ENCODE measurements at places on chromosomes 1 and 21.

- no peak for DNase-seq
Measured at GRCh38 chr1:26607186-26607585, 77.6 kb downstream of the RPS6KA1 start.

GRCh38 chr1:85363521-85363920 is 87.1 kb upstream of the BCL10 start:
- DNase-seq: no peak

DNA sequence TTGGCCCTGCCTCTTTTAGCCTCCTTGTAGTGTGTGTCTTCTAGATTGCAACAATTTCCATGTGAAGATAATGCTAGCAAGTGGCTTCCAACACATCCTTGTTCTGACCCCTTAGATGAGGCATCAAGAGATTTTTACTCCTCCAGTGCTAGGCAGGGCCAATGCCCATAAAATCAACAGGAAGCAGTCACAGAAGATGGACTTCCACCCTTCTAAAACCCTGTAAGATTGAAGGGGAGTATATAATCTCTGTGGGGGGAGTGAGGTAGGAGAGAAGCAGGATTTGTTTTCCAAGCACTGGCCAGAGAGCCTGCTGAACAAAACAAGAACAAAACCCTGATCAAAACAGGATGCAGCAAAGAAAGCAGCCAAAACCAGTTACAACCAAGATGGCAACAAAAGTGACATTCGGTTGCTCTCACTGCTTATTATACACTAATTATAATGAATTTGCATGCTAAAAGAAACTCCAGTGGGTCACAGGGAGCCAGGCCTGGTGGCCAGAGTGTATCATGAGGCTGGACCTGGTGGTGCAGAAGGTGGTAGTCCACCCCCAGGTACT is 12.1 kb downstream of the GON4L start:
- DNase-seq: no peak

GRCh38 chr1:100643471-100644196 is 75.9 kb upstream of the VCAM1 start:
- DNase-seq: no peak

- DNase-seq: no peak
Measured at GRCh38 chr1:246413430-246413829, 93.6 kb downstream of the SMYD3 start.

GRCh38 chr1:229161740-229162139 is 109.2 kb upstream of the RAB4A start:
- no peak for DNase-seq

DNA sequence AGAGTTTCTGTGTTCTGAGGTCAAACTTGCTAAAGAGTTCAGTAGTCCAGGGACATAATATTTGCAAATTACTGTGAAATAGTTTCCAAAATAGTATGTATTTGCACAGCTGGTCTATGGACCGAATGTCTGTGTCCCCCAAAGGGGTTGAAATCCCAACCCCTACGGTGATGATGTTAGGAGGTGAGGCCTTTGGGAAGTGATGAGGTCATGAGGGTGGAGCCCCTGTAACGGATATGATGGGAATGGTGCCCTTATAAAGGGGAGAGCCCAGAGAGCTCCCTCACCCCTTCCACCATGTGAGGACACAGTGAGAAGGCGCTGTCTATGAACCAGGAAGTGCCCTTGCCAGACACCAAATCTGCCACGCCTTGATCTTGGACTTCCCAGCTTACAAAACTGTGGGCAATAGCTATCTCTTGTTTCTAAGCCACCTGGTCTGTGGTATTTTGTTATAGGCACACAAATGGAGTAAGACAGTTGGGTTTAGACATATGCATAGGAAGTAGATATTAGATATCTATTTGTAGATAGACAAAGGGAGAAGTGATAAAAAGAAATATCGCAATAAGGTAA is 21.7 kb downstream of the RNF187 start:
- no peak for DNase-seq

DNA sequence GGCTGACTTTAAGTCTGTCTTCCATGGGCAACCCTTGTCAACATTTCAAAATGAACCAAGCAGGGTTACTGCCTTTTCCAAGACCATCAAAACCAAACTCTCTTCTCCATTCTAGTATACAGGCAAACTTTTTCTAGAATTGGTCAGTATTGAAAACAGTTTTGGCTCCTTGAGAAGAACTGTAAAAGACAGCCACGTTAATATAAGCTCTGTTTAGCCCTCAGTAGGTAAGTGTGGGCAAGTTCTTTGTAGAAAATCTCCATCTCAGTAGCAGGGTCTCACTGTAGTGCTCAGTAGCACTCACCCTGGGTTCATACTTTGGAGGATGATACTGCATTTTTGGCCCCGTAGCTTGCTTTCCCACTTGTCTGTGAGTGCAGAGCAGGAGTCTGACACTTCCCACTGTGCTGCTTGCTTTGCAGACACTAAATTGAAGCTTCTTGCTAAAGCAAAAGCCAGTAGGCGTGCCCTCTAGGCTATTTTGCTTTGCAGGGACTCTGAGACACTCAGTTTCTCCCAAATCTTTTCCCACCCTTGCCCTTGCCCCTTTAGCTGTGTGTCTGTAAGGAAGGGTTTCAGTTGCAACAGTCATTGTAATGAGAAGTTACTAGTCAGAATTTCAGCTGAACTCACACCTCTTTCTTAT is 34.3 kb upstream of the CACYBP start:
- no peak for DNase-seq

- DNase-seq: no peak
Measured at GRCh38 chr1:100350787-100351094, 1.6 kb upstream of the CDC14A start.
